ENCODE measurements at places on chromosomes 1 and 21. TPM values are rescaled to one million over a fixed set of nuclear protein-coding genes. Genes with fewer than 3 reads are reported as not detected.

Gene ATP1A4
- not detected for total RNA-seq

Gene OR10J1
- not detected for total RNA-seq

Gene FMO3
- total RNA-seq = 0.26 TPM

Gene UBE4B
- total RNA-seq = 31.0 TPM

Gene NIBAN1
- total RNA-seq = 34.4 TPM

Gene PLA2G2D
- total RNA-seq = not detected

Gene DLGAP3
- total RNA-seq = under 0.01 TPM

Gene RGS1
- not detected for total RNA-seq

Gene ADCY10
- 1.2 TPM for total RNA-seq

Gene FMN2
- total RNA-seq = 0.39 TPM

Gene KRTAP19-1
- total RNA-seq = not detected

Gene LYST
- total RNA-seq = 3.0 TPM

Gene CELA2A
- not detected for total RNA-seq

Gene FCRL1
- total RNA-seq = not detected

Gene SERPINC1
- total RNA-seq = 0.13 TPM

Gene NCAM2
- total RNA-seq = 8.1 TPM

Gene LYPD8
- total RNA-seq = not detected

Gene JUN
- total RNA-seq = 87.8 TPM

Gene CTSS
- 2.2 TPM for total RNA-seq

Gene DNAI4
- 0.56 TPM for total RNA-seq

Gene CHIA
- total RNA-seq = not detected

Gene ENSA
- 123 TPM for total RNA-seq

Gene TLR5
- 0.08 TPM for total RNA-seq

Gene TAS1R1
- total RNA-seq = not detected

Gene CELA2B
- total RNA-seq = not detected

Gene ADAMTS1
- total RNA-seq = 15.6 TPM

Gene OR2L5
- total RNA-seq = not detected

Gene APOBEC4
- total RNA-seq = not detected

Gene RPE65
- total RNA-seq = 0.32 TPM

Gene HUNK
- total RNA-seq = not detected

Gene SPRR5
- total RNA-seq = not detected

Gene LAD1
- 0.48 TPM for total RNA-seq

Gene TEDDM1
- not detected for total RNA-seq

Gene CYP4B1
- not detected for total RNA-seq

Gene CCDC181
- 2.2 TPM for total RNA-seq

Gene FCGR1A
- not detected for total RNA-seq

Gene REN
- total RNA-seq = not detected

Gene TSPAN1
- total RNA-seq = 2.0 TPM

Gene KCNK2
- total RNA-seq = 1.7 TPM

Gene PTGS2
- total RNA-seq = 4.8 TPM

Gene OR6K3
- total RNA-seq = not detected

Gene KIF14
- total RNA-seq = 3.6 TPM

Gene TTC4
- 15.2 TPM for total RNA-seq

Gene SPRR4
- not detected for total RNA-seq

Gene FAAP20
- 57.1 TPM for total RNA-seq

Gene ARHGEF19
- 9.4 TPM for total RNA-seq

Gene TESK2
- total RNA-seq = 1.6 TPM

Data from epithelial cell of alveolus of lung (primary cell).